ENCODE measurements at places on chromosomes 7 and 10.

GRCh38 chr10:124955243-124955642 is 13.3 kb downstream of the ZRANB1 start:
- DNase-seq = no peak

DNA sequence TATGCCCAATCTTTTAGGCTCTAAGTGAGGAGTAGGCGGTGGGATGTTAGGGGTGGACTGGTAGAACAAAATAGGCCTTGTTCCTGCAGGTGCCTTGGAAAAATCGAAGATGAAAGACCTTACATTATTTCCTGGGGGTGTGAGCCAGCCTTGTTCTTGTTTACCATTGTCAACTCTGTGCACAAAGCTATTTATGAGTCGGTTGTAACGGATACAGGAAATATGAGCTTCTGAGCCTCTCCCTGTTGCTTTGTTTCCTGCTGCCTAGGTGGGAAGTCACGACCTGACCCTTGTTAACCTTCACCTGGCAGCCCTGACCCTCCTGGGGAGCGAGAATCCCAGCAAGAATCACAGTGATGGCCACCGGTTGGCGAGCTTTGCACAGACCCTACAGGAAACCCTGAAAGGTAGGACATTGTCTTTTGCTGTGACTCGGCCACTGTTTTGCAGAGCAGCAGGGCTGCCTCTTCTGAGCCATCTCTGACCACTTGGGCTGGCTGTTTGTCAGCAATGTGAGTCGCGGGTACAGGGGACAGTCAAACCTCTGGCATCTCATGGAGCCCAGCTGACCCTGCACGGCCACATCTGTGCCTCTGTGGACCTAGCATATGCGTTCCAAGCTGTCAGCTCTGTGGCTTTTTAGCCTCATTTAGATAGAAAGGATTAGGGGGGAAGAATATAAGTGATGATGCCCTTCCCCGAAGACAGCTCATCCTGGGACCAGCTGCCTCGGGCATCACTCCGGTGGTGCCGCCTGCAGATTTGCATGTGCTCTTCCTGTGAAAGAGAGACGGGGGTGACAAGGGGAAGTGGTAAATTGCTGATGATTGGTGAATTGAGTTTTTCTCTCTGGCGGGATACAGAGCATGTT is 102.1 kb upstream of the ANLN start:
- peak; percentile 32 for DNase-seq

GRCh38 chr7:112790586-112791003 is 402 bp upstream of the TMEM168 start:
- no peak for DNase-seq

GRCh38 chr7:102098986-102099385 is 187.7 kb upstream of the SH2B2 start:
- DNase-seq = no peak

DNA sequence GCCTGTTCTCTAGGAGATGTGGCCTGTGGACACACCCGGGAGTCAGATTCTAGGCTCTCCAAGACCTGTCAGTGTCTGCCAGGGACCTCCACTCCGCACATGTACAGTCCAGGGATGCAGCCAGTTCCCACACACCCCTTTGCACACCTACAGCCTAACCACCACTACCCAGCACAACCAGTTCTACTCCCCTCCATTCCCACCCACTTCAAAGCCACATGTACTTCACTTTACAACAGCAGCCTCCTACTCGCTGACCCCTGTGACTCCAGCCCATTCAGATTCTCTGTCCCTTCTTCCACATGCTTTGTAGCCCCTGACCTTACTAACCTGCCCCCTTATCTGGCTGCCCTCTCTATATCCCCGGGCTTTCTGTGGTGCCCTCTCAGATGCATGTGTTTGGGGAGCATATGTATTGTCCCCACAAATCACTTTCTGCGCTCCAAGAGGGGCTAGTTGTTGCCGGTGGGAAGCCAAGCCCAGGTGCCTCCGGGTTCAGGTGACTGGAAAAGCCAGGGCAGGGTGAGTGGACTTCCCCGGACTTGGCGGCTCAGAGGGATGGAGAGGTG is 7.2 kb downstream of the LBX1 start:
- DNase-seq = no peak

GRCh38 chr7:7478569-7478968 is 57.1 kb downstream of the COL28A1 start:
- no peak for DNase-seq

GRCh38 chr7:84076219-84076618 is 118.4 kb downstream of the SEMA3A start:
- no peak for DNase-seq

DNA sequence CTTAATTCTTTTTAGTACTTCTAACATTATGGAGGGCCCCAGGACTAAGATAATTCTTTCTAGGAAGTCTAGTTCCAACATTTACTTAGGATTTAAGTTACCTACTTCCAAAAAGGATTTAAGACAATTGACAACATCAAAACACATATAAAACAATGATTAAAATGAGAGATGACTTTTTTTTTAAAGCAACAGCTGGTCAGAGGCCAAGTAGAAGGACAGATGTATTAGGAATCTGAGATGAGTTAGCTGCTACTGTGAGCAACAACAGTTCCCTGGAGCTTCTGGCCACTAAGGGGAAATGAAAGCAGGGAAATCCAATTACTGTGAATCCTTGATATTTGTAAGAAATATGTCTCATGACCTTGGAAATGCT is 222.3 kb downstream of the PHTF2 start:
- no peak for DNase-seq

DNA sequence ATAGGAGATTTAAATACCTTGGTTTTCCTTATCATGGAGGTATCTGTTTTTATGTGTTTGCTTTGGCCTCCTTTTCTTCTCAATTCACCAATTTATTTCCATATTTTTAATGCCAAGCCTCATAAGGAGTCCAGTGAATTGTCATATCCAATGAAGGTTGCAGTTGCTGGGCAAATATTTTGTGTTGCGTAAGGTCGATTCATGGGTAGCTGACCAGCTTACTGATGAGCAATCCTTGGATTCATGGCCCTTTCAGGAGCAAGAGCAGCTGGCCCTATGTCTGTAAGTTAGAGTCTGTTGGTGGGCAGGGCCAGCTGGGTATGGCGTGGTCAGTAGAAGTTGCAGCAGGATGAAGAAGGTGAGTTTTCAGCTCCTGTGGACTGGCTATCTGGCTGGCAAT is 182.9 kb downstream of the PFKFB3 start:
- no peak for DNase-seq

DNA sequence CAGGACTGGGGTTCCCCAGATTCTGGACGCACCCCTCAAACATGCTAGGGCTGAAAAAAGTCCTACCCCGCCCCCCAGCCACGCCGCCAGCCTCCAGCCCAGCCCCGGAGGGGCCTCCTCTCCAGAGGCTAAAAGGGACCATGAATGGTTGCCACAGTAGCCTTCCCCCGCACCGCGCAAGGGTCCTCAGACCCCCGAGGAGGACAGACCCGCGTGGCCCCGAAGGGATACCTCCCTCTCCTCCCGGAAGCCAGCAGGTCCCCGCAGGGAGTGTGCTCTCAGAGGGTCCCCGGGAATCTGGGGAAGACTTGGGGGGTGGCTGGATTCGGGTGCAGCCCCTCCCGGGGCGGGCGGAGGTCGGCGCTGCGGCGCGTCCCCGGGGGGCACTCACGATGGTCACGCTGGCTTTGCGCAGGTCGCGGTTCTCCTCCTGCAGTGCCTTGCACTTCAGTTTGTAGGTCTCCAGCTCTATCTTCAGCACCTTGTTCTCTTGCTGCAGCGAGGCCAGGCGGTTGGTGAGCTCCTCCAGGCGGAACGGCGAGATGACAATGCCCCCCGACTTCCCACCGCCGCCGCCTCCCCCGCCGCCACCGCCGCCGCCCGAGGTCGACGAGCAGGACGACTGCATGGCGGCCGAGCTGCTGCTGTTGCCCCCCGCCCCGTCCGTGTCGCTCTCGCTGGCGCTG is 482 bp downstream of the CCDC6 start:
- peak; percentile 4 for DNase-seq

DNA sequence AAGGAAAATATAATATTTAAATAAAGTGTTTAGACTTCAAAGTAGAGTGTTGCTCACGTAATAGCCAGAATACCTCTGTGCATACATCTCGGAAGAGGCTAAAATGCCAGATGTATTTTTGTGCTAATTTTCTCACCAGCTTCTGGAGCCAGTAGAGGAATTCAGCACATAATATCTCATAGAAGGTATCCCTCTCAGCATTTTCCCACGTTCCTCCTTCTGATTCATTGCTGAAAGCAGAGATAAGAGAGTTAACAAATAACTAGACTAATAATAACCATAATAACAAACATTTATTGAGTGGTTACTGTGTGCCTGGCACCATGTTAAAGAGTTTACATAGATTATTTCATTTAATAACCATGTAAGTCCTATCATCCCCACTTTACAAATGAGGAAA is 123.6 kb downstream of the VTI1A start:
- DNase-seq = no peak

DNA sequence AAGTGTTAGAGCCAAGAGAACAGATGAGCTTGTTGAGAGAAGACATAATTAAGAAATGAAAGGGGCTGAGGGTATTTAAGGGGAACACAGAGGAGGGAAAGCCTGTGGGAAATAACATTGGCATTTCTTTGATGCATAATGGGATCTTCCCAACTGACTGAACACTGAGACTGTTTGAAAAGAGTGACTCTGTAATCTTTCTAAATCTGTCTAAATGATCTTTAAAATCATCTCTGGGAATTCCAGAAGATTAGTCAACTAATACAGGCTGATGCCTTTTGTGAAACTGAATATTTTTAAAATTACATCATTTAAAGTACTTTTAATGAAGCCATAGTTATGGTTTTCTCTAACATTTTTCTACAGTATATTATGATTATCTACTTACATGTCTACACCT is 17.4 kb upstream of the SLC35G1 start:
- DNase-seq = no peak

DNA sequence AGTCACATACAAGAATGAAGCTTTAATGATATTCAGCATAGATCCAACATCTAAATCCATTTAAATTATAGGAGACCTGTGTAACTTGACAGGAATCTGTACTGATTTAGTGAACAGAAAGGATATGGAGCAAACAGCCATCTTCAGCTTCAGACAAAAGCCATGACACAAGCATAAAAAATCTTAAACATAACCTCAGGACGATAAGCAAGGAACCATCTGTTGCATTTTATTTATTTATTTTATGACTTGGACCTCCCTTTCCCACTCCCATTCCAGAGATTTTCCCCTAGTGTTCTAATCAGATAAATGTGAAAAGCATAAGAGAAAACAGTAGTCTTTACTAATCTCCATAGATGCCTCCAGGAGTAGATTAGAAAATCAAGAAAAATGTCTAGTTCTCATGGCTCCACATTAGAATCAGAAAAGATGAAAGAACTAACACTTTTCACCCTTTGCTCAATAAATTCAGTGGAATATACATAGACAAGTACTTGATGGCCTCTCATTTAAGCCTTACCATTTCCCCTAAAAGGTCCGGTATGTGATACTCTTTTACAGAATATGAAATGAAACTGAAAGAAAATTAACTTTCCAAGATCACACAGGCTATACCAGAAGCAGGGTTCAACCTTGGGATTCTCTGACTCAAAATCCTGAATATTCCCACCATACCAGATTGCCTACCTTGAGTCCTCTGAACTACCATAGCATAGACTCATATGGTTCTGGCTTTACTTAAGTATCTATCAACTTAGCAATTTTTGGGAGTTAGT is 15.2 kb downstream of the CACNA2D1 start:
- DNase-seq = no peak

DNA sequence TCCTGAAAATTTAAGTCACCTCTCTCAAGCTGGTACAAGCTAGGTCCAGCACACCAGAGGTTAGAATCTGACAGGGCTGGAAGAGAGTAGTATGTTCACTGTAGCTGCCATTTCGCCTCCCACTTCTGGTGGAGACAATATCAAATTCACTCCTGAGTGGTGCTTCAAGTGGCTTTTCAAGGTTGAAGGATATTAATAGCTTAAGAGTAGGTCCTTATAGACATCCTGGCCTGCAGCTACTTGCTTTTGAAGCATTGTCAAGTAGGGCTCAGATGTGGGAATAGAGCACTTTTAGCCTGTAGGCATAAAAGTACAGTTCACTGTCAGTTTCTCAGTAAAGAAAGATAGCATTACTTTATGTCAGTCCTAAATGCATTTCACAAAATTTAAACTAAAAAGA is 270.5 kb upstream of the PLPP4 start:
- DNase-seq = no peak

GRCh38 chr10:20091698-20092097 is 275.5 kb downstream of the PLXDC2 start:
- no peak for DNase-seq

DNA sequence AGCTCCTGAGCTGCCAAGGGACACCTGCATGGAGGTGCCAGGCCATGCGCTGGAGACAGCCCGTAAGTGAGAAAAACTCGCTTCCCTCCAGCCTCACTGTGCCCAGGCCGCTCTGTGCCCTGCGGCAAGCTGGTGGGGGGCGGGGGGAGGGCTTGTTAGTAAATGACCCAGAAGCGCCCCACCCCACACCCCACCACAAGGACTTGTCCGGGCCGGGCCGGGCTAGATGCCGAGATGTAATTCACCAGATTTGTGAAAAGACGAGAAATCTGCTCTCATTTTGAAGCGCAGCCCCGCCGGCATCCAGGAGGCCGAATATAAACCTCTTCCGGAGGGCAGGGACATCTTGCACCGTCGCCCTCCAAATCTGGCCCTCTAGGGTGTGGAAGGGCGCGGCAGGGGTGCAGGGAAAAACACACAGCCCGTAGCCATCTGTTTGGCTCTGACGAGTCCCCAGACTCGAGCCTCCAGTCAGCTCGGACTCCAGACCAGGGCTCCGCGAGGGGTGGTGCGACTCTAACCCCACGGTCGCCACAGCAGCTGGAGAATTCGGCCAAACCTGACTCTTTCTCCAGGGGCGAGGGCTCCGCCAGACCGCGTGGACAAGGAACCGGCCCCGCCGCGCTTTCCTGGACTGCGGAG is 14.8 kb downstream of the TLX1 start:
- no peak for DNase-seq

- no peak for DNase-seq
Observed at GRCh38 chr10:30556189-30556588, 73.4 kb downstream of the LYZL2 start.

DNA sequence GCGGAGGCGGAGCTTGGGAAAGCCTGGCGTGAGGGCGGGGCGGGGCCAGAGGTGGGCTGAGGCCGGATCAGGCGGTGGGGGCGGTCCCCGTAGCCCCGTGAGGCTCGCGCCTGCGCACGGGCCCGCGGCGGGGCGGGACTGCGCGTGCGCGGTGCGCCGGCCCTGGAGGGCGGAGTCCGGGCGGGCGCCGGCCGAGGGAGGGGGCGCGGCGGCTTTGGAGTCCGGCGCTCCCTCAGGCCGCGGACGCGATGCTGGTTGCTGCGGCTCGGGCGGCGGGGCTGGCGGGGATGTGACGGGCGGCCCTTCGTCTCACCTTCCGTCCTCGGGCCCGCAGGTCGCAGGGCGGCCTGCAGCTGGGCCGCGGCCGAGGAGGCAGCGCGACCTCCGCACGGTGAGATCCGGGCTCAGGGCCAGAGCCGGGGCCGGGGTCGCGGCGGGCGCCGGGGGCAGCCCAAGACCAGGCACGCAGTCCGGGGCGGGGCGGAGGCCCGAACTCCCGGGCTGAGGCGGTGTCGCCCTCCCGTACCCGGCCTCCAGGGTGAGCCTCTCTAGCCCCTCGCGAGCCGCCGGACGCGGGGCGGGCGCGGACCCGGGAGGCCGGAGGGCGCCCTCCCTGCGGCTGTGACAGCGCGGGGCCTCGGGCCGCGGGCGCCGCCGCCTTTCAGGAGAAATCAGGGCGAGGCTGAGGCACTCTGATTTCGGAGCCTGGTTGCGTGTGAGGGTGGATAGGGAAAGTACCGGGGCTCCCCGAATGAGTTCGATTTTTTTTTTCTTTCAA is at the start of gene CCSER2:
CCSER2 (plus strand) TSS at position 172 of the 778 bp plus-strand sequence. CDS start 42,464 bp downstream, outside the sequence.
- DNase-seq = peak; percentile 95
